ENCODE measurements at places on chromosomes 5 and 9.

DNA sequence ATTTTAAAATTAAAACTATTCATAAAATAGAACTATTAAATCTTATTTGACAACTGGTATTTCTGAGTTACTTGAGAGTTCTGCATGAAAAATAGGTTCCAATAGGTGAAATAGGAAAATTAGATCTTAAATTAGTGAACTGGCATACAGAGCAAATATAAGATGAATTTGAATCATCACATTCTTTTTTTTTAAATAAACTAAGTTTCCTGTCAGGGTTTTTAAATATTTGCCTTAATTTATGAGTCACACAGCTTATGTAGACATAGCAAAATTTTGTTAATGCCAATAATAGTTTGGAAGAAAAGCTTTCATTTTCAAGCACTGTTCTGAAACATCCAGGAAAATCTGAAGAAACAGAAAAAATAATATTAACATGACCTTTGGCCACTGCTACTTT is 311.7 kb upstream of the HAPLN1 start:
- DNase-seq: no peak

DNA sequence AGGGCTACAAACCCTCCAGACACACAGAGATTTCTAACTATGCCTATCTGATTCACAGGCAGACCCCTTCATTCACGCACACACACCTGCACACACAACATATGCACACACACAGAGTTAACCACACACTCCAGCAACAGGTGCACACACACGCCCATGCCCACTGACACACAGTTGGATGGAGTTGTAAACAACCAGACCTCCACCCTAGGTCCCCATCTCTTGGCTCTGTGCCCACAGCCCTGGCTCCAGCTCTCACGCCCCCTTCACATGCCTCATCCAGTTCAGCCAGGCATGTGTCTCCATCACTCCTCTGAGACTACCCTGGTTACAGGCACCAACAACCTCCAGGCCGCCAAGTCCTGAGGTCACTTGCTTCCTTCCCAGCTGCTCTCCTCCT is 61.1 kb downstream of the PSD2 start:
- no peak for DNase-seq

DNA sequence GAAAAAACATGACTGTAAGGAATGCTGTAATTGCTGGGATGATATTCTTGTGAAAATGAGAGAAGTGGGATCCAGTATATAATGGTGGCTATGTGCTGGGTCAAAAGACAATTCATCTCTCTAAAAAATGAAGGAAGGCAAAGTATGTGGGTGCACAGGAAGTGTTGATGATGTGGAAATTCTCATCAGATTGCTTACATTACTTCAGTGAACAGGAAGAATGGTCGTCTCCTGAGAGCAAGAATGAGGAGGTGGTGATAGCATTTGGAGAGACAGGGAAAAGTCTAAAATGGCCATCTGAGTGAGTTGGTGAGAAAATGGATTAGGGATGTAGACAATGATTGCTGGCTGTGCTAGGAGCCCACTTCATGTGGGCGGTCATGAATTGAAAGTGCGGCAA is 253.5 kb upstream of the NREP start:
- DNase-seq: no peak

DNA sequence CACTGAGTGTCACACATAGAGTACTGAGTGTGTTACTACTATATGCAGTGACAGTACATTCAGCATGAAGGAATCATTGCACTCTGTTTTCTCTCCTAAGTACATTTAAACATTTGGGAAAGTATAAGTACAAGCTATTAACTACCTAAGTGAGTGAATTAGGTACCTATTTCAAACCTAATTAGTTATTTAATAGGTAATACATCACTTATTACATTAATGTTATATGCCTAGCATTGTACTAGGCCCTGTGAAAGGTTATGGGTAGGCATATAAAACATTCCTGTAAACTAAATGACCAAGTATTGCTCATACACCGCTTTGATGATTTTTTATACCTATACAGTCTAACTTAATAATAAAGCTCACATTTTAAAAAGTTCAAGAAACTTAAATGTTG is 25.7 kb upstream of the PPP3R2 start:
- DNase-seq: no peak
